ENCODE measurements at places on chromosomes 3 and 15. TPM values are rescaled to one million over a fixed set of nuclear protein-coding genes. Genes with fewer than 3 reads are reported as not detected.
A peak's percentile ranks its signal among the peaks of the same experiment; 100 is the strongest.

DNA sequence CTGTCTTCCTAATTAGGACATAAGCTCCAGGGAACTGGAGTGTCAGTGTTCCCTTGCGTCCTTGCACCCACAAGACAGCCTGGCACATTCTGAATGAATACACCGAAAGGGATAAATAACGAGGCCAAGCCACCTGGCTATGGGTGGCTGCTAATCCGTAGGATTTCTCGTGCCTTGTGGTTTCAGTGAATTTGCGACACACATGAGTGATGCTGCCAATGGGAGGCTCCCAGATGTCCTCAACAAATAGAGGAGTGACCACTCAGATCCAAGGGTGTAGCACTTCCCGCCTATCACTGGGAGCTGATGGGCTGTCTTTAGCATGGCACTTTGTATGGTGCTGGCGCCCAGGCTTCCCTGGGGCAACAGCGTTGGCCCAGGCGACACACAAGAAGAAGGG, 43.4 kb downstream of the APBA2 start:
- no peak for DNase-seq

DNA sequence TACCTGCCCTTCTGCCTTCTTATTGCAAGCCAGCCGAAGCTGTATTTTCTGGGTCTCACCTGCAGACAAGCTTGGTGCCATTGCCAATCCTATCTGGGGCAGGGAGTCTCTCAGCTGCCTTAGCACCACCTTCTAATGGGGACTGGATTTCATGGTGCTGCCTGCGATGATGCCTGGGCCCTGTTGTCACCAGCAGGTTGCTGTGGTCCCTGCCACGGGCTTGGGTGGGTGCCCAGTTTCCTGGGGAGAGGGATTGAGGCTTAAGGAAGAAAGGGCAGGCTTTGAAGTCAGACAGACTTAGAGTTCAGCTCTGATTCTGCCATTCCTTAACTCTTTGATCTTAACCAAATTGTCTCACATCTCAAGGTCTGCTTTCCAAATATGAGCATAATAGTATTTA, 87.4 kb upstream of the CD96 start:
- DNase-seq, result no peak

The AP3B2 gene
- 1.4 TPM for total RNA-seq

- DNase-seq, result peak; percentile 78
These were observed 71.5 kb upstream of the PLXNA1 start for GRCh38 chr3:126911162-126912026.

DNA sequence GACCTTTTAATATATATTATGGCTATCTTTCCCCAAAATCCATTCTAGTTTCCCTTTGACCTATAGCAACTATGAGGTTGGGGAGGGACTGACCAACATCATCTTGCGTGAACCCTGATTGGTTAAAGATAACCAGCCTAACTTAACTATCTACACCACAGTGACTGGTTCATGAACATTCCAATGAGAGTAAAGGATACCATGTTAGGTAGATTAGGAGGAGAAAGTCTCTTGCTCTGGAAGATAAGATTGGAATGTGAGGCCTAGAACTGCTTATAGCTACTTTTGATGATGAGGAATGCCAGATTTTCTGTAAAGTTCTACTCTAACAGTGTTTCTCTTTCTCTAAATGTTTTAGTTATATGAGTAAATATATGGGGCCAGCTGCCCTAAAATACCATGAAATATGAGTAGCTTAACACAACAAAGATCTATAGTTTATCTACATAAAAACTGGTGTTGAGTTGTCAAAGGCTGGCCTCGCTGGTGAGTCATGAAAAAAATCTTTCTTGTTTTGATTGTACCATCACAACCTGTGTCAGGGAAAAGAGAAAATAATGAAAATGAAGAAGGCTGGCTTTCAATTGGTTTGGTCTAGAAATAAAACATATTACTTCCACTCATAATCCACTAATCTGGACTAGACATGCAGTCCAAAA, 481.4 kb downstream of the NSUN3 start:
- DNase-seq, result no peak

DNA sequence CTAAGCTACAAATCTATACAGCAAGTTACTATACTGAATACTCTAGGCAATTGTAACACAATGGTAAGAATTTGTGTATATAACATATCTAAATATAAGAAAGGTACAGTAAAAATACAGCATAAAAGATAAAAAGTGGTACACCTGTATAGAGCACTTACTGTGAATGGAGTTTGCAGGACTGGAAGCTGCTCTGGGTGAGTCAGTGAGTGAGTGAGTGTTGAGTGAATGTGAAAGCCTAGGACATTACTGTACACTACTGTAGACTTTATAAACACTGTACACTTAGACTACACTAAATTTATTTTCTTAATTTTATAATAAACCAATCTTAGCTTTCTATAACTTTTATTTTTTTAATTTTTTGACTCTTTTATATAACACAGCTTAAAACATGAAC, 123.1 kb downstream of the ZMAT3 start:
- DNase-seq, result no peak

DNA sequence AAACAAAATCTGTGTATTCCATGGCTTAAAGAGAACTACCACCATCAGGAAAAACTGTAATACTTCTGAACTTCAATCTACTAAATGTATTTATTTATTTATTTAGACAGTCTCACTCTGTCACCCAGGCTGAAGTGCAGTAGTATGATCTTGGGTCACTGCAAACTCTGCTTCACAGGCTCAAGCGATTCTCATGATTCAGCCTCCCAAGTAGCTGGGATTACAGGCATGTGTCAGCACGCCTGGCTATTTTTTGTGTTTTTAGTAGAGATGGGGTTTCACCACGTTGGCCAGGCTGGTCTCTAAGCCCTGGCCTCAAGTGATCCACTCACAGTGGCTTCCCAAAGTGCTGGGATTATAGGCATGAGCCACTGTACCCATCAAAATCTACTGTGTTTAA, 202.3 kb upstream of the POU1F1 start:
- DNase-seq, result no peak

The FOXP1 gene
- 50.0 TPM for total RNA-seq

DNA sequence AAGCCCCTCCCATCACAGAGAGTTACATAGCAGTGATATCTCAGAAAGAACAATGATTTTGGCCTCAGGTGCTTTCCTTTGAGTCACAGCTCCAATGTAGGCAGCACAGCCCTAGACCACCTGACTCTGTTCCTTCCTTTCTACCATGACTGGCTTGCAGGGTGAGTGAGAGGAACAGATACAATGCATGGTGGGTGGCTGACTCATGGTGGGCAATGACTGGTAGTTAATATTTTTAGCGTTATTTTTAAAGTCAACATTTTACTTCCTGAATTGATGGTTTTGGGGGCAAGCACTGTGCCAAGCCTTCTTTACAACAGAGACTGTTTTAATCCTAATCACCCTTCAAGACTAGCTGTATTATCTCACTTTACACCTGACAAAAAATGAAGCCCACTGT, 32.8 kb upstream of the ST3GAL6 start:
- DNase-seq, result no peak

The RTP3 gene
- not detected for total RNA-seq

- no peak for DNase-seq
These were observed 22.8 kb upstream of the ALDH1A3 start for GRCh38 chr15:100856867-100857266.

The SYNPR gene
- 10.4 TPM for total RNA-seq

The RASL12 gene
- 53.3 TPM for total RNA-seq

The GPR27 gene
- 3.9 TPM for total RNA-seq
